ENCODE measurements at places on chromosomes 2 and 18.
A peak's percentile ranks its signal among the peaks of the same experiment; 100 is the strongest.

DNA sequence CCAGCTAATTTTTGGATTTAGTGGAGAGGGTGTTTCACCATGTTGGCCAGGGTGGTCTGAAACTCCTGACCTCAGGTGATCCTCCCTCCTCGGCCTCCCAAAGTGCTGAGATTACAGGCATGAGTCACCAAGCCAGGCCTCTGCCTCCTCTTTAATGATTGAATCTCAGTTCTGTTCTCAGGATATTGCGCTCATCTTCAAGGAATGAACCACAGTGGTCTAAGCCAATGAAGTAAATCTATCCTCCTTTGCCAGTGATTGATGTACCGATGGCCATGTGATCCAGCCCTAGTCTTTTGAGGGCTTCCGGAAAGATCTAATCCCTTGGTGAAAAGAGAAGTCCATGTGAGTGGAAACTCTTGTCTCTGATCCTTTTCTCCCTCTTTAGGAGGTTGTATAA lies 48.6 kb downstream of the POLE4 start:
- DNase-seq = no peak

GRCh38 chr18:6604573-6604941 lies 125.0 kb upstream of the ARHGAP28 start:
- DNase-seq = no peak

DNA sequence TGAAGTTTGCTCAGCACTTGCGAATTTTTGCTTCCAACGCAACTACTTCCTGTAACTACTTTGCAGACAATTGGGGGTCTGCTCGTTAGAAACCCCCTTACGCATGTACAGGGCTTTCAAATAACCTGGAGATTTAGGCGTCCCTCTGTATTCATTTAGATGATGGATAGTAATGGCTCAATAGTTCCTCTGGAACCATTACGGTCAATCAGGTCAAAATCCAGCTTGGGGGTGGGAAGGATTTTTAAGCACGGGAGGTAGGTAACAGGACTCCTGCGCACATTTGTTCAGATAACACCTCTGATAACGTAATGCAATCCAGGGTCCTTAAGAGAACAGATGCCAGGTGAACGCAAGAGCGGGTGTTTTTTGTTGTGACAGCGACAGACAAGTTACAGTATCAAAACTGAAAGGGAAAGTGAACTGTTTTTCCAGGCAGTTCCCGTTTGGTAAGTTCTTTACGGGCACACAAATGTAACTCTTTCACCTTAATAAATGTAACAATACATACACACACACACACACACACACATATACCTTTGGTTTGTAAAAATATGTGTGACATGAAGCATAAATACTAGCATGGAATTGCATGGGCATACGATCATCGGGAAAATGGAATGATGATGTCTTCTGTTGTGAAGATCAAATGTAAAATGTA lies 3.8 kb upstream of the OSR1 start:
- no peak for DNase-seq

DNA sequence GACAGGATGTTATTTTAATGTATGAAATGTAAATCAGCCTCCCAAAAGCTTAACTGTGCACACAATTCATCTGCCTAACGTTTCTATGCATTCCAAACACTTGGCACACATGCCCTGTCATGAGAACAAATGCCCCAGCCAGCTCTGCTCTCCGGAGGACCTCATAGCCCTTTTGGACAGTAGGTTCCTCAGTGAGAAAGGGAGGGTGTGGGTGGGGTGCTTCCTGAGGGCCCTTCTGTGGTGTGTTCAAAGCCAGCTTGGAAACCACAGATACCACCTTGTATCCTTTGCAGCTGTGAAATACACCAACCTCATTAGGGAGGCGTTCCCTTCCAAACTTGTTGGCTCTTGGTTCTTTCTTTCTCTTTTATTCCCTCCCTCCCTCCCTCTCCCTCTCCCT lies 102.2 kb upstream of the ASB18 start:
- no peak for DNase-seq

GRCh38 chr2:138424436-138425140 lies 77.0 kb upstream of the SPOPL start:
- DNase-seq = no peak

DNA sequence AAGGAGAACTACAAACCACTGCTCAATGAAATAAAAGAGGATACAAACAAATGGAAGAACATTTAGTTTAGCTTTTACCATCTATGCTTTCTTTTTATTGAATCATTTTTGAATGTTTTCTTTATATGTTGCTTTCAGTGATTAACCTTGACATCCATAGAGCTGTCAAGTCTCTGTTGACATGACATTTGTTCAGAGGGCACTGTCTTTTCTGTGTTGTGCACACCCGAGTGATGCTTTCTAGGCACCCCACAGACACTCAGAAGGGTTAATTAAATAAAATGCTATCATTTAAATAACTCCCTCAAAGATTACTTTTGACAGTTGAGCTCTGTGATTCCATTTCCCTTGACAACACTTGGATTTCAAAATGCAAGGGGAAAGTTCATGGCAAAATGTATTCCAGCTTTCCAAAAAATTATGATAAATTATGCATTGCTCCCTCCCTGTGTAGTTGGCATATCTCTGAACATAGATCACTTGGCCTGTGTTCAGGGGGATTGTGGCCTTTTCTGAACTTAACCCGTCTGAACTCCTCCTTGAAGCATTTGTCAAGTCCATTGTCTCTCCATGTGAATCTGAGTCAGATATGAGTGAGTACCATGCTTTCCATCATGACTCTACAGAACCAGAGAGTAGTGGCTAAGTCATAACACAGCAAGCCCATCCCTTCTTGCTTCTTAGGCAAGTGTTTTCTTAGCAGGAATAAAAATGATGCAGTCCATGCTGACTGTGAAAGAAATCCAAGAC lies 372.6 kb downstream of the RPRM start:
- no peak for DNase-seq

- no peak for DNase-seq
Observed at GRCh38 chr2:237309416-237309815, 104.5 kb downstream of the COL6A3 start.

DNA sequence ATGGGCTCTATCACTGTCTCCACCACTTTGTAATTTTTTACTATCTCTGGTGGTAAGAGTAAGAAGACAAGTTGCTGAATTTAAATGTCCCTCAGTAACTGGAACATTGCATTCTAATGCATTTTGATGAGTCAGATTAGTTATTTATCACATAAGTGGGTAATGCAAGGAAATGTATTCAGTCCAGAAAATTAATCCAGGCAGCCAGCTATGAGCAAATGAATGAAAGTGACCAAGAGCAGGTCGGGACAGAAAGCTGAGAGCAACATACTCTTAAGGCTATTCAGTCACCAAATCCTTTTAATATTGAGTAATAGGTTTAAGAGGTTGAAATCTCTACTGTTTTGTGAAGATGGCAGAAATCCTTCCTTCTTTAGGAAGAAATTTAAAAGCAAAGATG lies 265.5 kb upstream of the PARD3B start:
- no peak for DNase-seq

- no peak for DNase-seq
Observed at GRCh38 chr2:221655300-221655699, 83.2 kb upstream of the EPHA4 start.

- DNase-seq = no peak
Observed at GRCh38 chr18:59345556-59345955, 13.5 kb downstream of the LMAN1 start.

DNA sequence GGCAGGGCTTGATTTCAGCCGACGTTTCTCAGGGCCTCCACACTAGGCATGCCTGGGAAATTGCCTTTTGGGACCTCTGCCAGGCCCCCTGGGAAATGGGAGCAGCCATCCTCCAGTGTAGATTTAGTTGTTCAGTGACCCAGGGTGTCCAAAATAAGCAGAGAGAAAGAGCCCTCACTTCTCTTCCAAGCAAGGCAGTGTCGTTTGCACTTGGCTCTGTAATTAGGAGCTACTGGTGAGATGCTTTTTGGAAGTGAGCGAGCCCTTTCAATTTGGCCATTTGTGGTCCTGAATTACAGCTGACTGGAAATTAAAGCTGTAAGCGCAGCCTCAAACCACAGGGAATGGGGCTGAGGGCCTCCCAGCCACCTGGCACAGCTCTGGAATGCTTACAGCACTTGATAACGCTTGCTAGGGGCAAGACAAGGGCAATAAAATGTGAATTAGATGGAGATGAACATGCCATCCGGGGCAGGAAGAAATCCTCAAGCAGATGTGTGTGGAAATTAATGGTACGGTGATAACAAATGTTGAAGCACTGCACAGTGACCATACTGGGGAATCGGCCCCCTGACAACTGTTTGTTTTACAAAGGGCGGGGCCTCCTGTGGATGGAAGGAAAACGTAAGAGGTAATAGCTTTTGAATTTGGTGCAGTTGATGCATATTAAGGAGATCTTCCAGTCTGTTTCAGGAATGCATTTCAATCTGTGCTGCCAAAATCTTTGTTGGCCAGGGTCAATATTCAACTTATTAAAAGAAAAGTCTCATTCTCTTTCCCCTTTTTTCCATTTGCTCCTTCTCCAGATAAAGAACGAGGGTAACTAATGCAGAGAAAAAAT lies 173.1 kb downstream of the UXS1 start:
- no peak for DNase-seq

GRCh38 chr18:8389391-8390340 lies 219.6 kb upstream of the RAB12 start:
- peak; percentile 46 for DNase-seq

- no peak for DNase-seq
Observed at GRCh38 chr2:82062463-82062862, 1757.9 kb upstream of the LRRTM1 start.

DNA sequence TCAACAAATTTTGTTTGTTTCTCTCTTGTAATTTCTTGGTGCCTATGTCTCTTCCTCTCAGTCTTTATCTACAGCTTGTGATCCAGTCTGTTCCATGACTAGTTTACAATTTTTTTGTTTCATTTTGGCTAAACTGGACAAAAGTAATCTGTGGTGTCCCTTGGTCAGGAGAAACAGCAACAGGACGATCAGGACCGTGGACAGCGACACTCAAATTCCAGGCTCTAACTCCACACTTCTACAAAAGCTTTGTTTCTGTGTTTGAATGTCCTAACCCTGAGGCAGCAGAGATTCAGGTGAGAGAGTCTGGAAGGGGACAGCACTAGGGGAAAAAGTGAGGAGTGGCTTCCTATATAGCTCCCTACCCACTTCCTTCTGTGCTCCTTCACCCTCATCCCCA lies 593.3 kb upstream of the FANCL start:
- peak; percentile 6 for DNase-seq

- no peak for DNase-seq
Observed at GRCh38 chr2:151922845-151923666, 94.8 kb upstream of the ARL5A start.

- DNase-seq = no peak
Observed at GRCh38 chr2:67883316-67884087, 179.3 kb downstream of the C1D start.

DNA sequence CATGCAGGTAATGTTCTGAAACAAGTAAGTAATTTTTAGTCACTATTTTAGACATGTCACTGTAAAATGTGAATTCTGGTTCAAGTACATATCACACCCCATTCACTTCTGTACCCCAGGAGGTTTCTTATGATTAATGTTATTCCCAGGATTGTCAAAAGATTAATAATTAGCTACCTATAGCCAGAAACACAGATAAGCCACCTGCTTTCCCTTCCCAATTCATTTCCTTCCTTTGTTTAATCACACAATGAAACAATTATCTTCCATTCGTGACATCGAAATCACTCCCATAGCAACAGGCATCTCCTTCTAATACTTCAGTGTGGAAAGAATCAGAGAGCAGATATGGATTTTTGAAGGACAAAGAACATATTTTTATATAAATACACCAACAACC lies 1650.3 kb upstream of the CELF4 start:
- no peak for DNase-seq

DNA sequence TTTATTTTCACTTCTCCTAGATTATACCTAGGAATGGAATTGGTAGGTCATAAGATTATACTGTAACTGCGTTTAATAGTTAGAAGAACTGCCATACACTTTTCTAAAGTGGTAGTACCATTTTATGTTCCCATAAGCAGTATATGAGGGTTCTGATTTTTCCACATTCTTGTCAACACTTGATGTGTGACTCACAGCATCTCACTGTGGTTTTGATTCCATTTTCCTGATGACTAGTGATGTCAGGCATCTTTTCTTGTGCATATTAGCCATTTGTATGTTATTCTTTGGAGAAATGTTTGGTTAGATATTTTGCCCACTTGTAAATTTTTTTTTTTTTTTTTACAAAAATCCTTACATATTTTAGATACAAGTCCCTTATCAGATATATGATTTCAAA lies 2.3 kb downstream of the DCAF17 start:
- DNase-seq = peak; percentile 60

DNA sequence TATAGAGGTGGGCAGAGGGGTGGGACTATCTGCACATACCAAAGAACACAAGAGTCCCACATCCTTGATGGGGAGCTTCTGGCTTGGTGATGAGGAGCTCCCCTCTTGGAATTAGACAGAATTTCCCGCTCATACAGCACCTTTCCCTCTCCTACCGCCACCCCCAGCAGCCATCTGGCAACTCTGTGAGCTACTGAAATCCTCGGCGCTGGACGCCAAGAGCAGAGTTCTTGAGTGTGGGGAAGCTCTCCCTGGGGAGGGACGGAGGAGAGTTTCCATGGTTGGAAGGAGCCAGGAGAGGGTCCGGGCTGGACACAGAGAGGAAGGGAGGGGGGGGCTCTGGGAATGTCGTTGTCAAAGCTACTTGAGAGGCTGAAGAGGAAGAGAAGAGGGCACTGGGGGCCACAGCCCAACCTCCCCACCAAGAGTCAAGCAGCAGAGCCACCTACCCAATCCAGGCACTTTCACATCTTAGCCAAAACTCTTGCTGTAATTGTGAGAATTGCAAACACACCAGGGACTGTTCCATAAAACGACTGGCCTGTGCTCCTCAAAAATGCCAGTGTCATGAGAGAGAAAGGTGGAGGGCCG lies 89.4 kb upstream of the MCFD2 start:
- no peak for DNase-seq

DNA sequence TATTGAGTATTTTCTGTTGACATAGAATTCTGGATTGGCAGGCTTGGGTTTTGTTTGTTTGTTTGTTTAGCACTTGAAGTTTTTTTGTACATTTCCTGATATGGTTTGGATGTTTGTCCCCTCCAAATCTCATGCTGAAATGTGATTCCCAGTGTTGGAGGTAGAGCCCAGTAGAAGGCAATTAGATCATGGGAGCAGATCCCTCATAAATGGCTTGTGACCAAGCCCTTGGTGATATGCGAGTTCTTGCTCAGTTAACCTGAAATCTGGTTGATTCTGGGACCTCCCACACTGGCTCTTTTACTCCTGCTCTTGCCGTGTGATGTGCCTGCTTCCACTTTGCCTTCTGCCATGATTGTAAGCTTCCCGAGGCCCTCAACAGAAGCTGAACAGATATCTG lies 98.0 kb downstream of the PTPN4 start:
- no peak for DNase-seq
